ENCODE measurements at places on chromosomes 13 and 19.

DNA sequence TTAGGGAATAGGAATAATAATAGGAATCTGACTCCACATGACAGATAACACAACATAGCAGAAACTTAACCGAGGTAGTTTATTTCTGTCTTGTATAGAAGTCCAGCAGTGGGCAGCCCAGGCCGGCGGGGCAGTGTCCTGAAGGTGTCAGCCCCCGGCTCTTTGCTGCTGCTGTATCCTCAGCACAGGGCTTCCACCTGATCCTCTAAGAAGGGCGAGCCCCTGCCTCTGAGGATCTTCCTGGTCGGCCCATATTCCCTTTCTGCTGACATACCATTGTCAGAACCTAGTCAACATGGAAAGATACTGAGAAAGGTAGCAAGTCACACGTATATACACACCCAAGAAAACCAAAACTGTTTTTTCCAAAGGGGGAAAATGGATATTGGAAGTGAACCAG is 56.2 kb upstream of the GPR183 start:
- DNase-seq = no peak

DNA sequence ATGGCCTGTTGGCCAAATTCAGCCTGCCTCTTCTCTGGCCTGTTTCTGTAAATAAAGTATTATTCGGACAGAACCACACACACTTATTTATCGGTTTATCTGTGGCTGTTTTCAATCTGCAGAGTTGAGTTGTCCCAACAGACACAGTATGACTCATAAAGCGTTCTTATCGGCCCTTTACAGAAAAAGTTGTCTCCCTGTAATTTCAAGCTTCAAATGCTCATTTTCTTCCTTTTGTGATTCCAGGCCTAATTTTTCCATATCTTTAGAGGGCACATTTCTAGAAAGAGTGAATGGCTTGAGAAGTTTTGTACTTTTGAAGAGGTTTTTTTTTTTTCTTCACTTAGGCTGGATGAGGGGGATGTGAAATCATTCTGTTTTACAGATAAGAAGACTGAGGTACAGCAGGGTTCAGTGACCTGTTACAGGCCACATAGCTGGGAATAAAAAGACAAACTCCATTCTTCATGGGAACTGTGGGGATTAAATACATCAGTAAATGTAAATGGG is 440.9 kb downstream of the TSHZ3 start:
- DNase-seq = no peak

GRCh38 chr13:40540328-40541044 is 126.0 kb downstream of the FOXO1 start:
- DNase-seq = no peak

DNA sequence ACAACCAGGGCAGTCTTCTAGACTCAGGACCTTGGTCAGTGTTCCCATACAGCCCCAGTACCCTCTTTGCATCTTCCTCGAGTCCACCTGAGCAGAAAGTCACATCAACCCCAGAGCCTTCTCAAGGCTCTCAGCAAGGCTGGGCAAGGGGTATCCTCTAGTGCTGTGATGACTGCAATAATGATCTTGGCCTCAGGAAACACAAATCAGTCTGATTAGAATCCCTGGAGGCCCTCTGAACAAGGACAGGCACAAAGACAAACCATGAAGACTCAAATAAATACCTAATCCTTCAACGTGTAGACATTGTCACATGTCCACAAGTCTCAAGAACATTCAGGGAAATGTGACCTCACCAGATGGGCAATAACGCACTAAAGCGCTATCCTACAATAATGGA is 468.2 kb downstream of the TBC1D4 start:
- no peak for DNase-seq

- DNase-seq = no peak
Observed at GRCh38 chr19:50427997-50428425, 4.7 kb upstream of the MYBPC2 start.

GRCh38 chr13:110463156-110463555 is 98.4 kb downstream of the RAB20 start:
- no peak for DNase-seq

GRCh38 chr19:33048806-33049676 is 15.6 kb downstream of the RHPN2 start:
- DNase-seq = no peak

- DNase-seq = no peak
Observed at GRCh38 chr13:33289966-33290365, 4.4 kb upstream of the STARD13 start.

DNA sequence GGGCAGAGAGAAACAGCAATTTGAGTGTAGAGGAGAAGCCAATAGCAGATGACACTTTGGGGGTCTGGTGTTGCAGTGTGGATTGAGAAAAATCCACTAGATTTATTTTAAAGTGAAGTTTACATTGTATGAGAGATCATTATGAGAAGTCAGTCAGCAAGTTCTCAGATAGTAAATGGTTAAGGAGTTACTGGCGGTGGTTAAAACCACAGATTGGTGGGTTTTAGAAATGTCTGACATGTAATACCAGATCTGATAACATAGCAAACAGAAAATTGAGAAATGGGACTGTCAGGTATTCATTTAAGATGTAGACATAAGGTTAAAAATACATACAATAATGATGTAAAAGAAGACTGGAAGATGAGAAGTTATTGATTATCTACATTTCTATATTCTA is 7.2 kb downstream of the ABHD13 start:
- no peak for DNase-seq

GRCh38 chr19:35006342-35006998 is 6.3 kb downstream of the GRAMD1A start:
- no peak for DNase-seq

- DNase-seq = no peak
Observed at GRCh38 chr13:42745655-42746054, 35.7 kb upstream of the FAM216B start.

- no peak for DNase-seq
Observed at GRCh38 chr19:12778017-12778904, 2.9 kb upstream of the HOOK2 start.

- DNase-seq = no peak
Observed at GRCh38 chr19:22263121-22263520, 23.1 kb upstream of the ZNF729 start.

DNA sequence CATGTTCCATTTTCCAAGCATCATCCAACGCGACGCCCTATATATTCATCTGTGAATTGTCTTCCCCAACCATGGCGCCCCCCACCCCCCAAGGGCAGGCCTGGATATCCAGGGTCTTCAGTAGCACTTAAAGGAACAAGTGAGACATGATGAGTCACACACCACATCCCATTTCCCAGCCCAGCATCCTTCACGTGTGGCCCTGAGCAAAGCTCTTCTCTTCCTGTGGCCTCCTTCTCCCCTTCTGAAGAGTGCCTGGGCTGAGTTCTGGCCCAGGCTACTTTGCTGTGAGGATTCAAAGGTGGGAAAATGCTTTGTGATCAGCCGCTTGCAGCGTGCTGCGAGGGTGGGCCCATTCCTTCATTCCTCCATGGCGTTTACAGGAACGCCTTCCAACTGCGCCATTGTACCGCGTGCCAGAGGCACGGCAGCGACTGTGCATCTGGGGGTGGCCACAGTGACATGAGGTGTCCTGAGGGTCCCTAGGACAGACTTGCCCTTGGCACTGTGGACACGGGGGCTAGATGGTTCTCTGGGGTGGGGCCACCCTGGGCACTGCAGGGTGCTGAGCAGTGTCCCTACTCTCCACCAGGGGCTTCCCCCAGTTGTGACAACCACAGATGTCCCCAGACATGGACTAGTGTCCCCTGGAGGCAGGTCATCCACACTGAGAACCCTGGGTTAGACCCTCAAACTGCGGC is 11.7 kb downstream of the PLIN4 start:
- no peak for DNase-seq

GRCh38 chr19:57813919-57814504 is 701 bp downstream of the ZNF552 start:
- no peak for DNase-seq

DNA sequence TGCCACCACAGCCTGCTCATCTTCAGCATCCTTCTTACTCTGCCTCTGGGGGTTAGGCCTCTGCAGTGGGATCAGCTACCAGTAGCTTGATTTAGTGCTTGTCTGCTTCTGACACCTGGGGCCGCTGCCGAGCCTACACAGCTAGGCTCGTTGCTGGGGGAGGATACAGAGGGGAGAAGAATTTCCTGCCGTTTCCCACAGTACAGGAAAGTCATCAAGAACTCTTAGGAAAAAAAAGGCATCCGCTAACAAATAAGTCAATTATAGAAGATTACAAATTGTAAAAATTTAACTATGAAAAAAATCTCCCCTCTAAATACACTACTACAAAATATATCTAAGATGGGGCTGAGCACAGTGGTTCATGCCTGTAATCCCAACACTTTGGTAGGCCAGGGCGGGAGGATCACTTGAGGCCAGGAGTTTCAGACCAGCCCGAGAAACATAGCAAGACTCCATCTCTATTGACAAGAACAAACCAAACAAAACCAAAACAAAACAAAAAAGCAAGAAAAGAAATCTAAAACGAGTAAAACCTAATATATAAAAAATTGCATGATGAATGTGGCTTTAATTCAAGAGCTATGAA is 26.7 kb downstream of the LATS2 start:
- DNase-seq = no peak

- no peak for DNase-seq
Observed at GRCh38 chr13:23608701-23609413, 38.6 kb downstream of the TNFRSF19 start.

DNA sequence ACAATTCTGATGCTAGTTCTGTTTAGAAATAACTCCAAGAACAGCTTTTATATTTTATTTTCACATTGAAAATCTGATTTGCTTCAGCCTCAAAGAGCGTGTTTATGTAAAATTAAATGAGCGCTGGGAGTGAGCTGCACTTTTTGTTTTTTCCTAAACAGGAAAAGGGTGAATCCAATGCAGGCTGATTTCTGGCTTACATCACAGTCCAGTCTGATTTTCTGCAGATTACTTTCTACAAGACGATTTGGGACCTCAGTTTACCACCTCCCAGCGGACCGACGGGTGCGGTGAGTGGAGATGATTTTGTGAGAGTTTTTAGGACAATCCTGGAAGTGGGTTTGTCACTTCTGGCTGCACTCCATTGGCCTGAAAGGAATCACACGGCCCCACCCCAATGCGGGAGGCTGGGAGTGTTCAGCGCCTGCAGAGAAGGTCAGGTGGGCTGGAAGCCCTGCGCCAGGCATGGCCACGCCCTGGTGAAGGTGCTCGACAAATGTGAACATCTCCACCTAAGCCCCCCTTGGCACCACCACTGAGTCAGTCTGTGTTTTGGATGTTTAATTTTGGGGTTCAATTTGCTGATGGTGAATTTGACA is 90.1 kb downstream of the ANKRD10 start:
- peak; percentile 52 for DNase-seq

- DNase-seq = no peak
Observed at GRCh38 chr19:28869459-28869858, 343.5 kb downstream of the UQCRFS1 start.

DNA sequence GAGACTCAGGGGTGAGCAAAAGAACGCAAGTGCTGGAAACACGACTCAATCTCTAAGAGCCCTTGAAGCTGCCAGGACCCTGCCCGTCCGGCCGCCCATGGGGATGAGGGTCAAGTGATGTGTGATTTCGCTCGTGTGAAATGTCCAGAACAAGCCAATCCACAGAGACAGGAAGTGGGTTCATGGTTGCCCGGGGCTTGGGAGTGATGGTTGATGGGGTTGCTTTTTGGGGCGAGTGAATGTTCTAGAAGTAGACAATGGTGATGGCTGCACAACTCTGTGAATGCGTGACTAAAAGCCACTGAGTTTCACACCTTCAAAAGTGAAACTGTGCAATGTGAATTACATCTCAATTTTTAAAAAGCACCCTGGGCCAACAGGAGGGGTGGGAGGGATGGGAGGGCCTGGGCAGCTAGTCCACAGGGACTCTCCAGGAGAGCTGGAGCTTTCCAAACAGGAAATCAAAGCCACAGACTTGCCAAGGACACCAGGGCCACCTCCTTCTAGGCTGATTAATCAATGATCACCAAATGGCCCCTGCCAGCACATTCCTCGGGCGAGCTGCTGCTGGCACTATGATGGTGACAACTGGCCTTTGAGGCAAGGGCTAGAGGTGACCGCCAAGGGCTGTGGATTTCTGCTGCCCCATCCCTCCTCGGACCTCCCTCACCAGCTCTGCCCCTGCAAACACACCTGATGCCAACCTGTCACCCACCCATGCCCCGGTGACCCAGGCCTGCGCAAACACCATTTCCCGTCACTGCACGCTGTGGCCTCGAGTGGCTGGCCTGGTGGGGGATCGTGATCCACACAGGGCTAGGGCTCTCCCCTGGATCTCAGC is 14.0 kb downstream of the DPP9 start:
- DNase-seq = no peak

DNA sequence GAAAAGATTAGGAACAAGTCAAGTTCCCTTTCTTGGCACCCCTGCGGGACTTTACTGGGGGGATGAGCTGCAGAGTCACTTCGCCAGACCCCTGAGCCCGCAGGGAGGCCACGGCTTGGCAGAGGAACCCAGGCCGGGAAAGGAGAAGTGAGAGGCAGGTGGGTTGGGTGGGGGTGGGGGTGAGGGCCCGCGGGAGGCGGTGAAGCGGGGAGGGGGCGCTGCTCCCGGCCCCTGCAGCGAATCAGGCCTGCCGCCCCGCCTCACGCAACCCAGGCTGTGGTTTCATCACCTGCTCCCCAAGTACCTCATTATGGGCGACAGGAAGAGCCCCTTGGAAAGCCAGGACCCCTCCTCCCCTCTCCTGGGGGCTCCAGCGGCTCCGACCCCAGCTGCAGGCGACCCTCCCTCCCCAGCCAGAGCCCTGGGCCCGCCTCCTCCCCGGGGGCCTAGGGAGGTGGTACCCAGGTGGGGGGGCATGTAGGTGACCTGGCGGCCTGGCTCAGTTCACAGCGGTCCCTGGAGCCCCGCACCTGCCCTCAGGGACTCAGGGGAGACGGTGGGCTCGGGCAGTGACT is 9.5 kb downstream of the MEF2B start:
- DNase-seq = no peak

DNA sequence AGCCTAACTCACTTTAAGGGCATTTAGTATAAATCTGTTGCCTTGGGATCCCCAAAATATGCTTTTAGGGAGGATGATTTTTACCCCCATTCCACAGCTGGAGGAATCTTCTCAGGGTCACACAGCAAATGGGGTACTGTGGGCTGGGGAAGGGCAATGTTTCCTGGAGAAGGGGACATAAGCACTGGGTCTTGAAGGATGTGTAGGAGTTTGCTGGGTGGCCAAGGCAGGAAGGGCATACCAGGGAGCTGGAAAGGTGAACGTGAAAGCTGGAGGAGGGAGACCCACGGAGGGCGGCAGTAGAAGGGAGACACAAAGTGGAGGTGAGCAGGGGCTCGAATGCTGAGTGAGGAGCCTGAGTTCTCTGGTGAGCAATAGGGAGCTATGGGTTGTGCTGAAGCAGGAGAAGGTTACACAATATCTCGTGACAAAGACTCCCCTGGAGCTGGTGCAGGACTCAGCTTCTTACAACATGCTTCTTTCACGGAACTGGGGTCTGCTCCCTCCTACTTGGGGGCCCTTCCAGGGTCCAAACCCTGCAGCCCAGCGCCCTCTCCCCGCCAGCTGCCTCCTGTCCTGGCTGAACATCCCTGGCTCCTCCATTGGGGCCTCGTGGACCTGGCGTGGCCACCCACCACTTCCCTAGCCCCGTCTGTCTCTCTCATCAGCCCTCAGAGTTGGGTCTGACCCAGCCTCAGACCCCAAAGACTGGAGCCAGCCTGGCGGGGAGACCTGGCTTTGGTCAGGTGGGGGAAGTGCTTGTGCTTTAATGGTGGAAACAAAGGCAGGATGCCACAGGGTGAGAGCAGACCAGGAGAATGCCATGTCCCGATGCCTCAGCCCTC is 11.1 kb downstream of the CILP2 start:
- no peak for DNase-seq
